ENCODE measurements at places on chromosomes 5 and 9.

DNA sequence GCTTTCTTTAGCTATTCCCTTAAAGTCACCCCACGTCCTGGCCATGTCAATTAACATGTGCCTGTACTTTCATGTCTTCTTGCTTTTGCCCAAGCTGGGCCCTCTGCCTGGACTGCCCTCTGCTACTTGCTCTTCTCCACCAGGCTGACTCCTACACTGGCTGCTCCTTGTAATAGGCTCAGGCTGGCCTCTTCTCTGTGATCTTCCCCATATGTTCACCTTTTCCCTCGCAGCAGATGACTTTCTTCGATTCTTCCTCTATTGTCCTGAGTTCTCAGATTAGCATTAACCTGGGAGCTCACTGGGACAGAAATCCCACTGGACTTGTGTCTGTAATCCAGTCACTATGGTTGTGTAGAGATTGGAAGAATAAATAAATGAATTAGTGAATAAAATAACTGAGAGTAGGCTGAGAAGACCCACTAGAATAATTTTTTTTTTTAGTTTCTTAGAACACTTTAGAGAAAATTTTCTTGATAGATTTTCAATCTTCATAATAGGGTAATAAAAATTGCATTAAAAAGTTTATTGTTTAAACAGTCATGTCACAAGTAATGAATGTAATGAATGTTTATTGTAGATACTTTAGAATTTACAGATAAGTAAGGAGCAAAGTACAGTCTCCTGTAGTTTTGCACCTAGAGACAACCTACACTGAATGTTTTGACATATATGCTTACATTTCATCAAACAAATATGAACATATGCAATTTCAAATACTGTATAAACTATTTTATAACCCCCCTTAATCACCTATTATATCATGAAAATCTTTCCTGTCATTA is 47.4 kb upstream of the TNFSF15 start:
- no peak for DNase-seq

DNA sequence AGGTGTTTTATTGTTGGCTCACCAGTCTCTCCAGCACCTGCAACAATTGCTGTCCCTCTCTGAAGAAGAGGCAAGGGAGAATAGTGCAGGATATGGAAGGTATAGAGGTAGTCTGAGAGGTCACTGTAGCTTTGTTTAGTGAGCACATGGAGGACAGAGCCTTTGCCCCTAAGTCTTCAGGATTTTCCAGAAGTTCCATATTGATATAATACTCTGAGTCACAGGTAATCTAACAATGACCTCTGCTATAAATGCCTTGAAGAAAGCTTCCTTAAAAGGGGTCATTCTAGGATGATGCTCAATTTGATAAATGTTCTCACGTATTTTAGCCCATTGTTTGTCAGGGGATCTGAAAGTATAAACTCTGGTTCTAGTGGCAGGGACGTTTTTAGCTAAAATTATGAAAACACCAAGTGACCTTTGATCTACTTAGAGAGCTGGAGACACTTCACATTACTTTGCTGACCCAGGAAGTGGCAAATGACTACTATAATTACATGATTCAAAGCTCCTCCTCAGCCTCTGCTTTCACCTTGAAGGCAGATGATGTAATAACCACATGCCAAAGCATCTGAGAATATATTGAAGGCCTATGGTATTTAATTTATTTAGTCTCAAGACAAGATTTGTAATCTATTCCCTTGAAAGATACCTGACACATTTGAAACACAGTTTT is 366.9 kb upstream of the NUDT12 start:
- DNase-seq, result no peak

DNA sequence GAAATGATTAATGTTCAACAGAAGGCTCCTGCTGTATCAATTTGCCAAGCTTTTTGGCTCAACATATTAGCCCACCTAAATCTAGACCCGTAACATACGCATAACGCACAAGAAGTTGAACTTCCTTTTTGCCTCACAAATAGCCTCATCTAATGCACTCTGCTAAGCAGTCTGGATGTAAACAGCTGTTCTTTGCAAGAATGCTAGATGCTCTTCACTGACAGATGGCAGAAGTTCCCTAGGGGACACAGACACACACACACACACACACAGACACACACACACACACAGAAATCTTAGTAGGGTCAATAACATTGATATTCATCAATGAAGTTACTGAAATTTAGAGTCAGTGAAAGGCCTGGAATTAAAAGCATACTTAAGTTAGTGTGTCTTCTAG is 13.2 kb upstream of the PCA3 start:
- no peak for DNase-seq

GRCh38 chr9:69937360-69937759 is 106.3 kb upstream of the MAMDC2 start:
- no peak for DNase-seq

DNA sequence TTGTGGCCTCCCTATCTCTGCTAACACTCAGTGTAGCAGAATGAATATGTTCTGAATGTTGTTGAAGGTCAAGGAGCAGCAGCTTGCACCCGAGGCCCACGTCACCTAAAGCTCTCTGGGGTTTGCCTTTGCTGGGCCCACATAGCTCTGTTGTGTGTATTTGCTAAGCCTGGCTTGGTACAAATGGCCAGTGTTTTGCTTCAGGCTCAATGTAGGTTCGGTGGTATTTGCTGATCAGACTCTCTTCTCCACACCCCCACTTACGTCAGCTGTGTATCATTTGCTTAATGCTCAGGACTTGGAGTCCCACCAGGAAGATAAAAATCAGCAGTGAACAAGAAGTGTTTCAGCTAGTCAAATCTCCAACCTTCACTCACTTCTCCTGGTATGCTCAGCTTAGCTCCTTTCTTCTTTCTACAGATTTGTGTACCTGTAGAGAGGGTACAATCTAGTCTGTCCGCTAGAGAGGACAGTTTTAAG is 4.8 kb upstream of the RFESD start:
- no peak for DNase-seq

DNA sequence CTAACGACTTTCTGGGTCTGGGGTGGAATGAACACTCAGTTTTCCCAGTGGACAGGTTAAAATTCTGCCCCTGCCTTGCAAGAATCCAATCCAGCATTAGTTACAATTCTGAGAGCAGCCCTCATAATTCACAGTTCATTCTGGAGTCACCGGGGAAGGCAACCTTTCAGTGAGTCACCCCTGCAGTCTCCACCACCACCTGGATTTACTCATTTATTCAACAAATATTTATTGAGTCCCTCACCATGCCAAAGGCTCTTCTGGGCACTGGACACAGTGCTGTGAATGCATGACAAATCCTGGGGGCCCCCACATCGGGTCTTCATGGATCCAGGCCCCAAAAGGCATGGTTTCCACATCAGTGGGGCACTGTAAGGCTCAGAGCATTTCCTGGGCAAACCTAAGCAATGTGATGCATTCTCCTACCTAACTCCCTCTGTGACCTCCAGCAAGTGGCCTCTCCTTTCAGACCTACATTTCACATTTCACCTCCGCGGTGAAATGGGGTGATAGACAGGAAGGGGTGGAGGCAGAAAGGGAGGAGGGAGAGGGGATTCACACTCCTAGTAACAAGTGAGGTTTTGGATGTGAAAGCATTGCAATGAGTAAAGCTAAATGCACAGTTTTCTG is 6.4 kb upstream of the MSX2 start:
- DNase-seq, result no peak

DNA sequence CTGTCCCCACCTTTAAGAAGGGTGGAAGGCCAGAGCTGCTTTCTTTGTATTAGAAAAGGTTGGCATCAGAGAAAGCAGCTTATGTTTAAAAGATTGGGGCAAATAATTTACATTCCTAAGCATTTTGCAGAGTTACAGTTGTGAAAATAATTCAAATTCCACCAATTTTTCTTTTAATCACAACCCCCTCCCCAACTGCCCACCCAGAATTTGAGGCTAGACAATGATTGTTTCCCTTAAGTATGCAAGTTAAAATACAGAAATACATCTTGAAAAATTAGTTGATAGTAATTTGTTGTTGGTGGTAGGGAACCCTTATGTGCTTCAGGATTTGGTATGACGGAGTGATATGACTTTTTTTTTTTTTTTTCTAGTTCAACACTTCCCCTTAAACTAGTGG is 133.0 kb downstream of the ZSWIM6 start:
- no peak for DNase-seq

DNA sequence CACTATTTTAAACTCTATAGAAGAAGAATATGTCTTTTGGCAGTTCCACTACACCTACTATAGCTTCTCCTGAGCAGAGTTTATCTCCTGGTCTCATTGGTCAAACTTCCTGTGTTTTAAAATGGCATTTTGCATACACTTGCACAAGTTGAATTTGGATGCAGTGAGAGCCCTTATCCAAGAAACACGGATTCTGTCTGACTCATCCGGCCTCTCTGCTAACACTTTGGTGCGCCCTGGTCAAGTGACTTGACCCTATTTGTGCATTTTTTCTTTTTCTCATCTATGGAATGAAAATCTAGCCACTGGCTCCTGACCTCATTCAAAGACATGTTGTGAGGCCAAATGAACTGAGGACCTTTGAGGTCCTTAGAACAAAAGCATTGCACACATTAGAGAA is 20.0 kb downstream of the PIP5K1B start:
- DNase-seq, result no peak

DNA sequence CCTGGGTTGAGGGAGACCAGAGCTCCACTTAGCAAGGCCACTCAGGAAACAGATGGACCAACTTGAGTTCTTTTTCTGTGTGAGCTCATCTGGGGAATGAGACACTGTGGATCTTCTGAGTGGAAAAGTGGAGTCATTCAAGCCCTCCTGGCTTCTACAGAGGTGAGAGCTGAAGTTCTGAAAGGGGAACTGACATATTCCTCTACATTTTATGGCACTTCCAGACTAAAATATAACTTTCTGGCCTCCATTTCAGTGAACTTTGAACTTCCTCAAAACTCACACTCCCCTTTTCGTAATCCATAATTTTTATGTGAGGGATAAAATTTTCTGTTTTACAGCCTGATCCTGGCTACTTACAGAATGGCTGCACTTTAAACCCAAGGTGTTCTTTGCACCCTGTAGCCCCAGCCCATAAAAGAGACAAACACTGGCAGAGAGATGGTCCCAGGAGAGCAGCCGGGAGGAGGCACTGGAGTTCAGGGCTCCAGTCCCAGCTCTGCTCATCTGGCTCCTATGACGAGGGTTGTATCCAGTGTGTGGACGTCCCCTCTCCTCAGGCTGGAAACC is 10.8 kb downstream of the SPAAR start:
- DNase-seq, result no peak

DNA sequence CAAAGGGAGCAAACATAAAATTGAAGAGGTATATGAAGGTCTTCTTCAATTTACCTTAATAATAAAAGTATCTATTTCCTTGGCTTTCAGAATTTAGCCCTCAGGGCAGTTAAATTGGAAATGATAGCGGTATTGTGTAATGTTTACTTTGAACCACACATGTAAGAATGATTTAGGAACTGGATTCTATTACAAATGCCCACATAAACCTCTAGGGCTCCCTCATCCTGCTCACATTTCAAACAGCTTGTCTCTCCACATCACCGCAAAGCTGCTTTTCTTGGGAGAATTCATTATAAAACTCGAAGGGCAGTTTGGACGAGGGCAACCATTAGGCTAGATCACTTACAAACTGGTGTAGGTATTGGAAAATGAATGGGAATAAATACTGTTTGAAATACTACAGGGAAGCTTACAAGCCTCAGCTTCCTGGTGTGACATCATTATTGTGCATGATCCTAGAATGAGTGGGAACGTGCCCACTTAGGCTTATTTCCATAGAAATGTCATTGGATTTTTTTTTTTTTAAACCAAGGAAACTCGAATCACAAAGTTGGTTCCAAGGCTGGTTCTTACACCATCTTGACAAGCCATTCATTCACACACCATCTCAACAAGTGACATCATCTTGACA is 47.3 kb downstream of the MTRR start:
- no peak for DNase-seq

DNA sequence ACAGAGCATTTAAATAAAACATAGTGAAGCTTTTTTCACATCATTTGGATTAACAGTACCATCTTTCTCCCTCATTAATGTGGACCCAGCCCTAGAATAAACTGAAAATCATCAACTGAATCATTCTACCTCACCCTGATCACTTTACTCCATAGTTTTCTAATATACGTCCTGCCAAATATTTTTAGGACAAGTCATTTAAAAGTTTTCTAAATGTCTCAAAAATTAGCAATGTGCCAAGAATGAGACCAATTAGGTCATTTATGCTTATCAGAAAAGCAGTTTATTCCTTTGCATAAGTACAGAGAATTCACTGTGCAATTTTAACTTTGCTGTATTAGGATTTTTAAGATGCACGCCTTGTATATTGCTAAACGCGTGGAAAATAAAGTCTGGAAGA is 284.4 kb downstream of the PIK3R1 start:
- DNase-seq, result no peak

- DNase-seq, result no peak
Observed at GRCh38 chr9:114281473-114282103, 41.3 kb upstream of the ORM1 start.

GRCh38 chr5:98975223-98975622 is 46.4 kb upstream of the CHD1 start:
- DNase-seq, result no peak

GRCh38 chr5:42397267-42397666 is 26.0 kb upstream of the GHR start:
- DNase-seq, result no peak

- DNase-seq, result no peak
Observed at GRCh38 chr5:135135530-135136226, 101.7 kb upstream of the PITX1 start.

DNA sequence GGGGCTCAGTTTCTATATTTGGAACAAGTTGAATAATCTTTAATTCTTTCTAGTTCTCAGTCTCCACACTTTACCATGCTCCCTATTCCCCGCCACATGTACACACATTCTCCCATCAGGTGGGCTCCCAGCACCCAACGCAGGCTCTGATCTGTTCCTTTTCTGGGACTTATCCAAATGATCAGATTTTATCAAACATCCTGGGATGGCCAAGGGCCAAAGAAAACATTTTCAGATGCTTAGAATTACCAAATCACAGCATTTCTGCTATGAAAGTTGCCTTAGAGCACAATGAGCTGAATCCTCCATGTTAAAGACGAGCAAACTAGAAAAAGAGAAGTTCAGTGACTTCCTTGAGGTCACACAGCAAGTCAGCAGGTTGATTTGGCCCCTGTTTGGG is 153.4 kb downstream of the SEC61B start:
- DNase-seq, result no peak

DNA sequence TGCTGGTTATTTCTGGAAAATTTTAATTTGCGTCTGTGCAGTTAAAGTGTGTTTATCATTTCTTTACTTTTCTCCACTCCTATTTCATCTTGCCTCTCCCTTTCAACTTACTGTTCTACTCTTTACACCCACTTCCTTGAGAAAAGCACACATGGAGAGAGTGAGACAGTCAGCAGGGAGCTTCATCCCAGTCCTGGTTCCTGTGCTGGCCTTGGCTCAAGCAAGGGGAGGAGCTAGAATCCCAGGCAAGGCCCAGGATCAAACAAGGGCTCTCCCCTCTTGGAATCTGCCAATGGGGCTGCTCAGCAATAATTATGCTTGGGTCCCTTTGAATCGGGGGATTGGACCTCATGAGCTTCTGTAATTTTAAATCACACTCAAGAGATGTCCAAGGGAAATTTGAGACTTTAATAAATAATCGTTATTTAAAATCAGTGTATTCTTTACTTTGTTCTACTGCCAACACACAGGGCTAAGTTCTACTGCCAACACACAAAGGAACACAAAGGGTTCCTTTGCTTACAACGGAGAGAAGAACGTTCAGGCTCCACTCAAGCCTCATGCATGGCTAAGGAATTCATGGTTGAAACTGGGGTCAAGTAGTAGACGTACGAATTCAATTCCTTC is 439.3 kb upstream of the DAB2 start:
- DNase-seq, result no peak

- DNase-seq, result no peak
Observed at GRCh38 chr9:2933165-2934095, 89.5 kb upstream of the PUM3 start.

GRCh38 chr5:132378580-132378979 is 9.1 kb downstream of the SLC22A5 start:
- no peak for DNase-seq

All from stimulated activated CD4-positive, alpha-beta T cell treated with anti-CD3 and anti-CD28 coated beads, Interleukin-4, amount 100 ng/mL, for 1 hour (primary cell).